ENCODE measurements at places on chromosomes 6 and 20. TPM values are rescaled to one million over a fixed set of nuclear protein-coding genes. Genes with fewer than 3 reads are reported as not detected.

GRCh38 chr20:22717466-22717865 lies 133.1 kb upstream of the FOXA2 start:
- DNase-seq, result no peak

- no peak for DNase-seq
Measured at GRCh38 chr6:122798099-122798641, 9.1 kb downstream of the SMPDL3A start.

The OLIG3 gene
- total RNA-seq, result not detected

GRCh38 chr20:13855613-13856012 lies 70.8 kb downstream of the NDUFAF5 start:
- no peak for DNase-seq

The ARMC12 gene
- 0.22 TPM for total RNA-seq

DNA sequence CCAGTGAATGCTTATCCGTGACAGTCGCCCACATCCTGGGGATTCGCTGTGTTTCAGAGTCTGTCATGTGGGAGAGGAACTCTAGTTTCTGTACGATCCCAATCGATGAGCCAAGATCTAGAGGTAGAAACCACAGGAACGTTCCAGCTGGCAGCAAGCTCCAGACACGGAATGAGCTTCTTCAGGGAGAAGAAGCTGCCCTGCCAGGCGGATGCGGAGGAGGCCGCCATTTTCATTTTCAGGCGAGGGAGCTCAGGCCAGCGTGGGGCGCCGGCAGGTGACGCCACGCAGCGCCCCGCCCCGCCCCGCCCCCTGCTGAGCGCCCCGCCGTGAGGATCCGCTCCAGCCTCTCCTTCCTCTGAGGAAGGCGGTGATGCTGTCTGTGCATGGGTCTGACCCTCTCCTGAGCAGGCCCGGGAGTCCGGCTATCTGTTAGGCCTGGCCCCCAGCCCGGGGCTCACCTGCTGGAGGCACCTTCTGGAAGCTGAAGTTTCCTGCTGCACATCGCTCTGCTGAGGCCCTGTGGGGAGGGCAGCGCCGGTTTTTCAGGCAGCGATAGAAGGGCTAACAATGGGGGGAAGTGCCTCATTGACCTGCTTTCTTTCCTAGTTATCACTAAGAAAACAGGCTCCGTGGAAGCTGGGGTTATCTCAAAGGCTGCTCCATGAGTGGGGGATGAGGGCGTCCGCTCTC lies 147.5 kb downstream of the ERMARD start:
- DNase-seq, result peak; percentile 47

DNA sequence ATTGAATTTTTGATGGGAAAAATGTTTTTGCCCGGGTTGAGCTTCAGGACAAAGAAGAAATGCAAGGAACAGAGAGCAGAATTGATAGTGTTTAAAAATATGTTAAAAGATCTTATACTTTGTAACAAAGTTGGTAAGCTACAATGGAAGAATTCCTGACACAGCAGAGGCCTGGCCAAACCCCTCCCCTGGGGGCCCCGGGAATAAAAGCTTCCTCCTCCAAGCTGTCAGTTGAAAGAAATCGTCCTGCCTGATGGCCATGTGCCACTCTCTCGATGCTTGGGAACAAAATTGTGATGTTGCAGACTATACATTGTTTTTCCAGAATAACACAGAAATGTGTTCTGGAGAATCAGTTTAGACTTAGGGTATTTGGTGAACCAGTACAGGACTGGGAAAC lies 14.2 kb upstream of the TOX2 start:
- DNase-seq, result no peak

DNA sequence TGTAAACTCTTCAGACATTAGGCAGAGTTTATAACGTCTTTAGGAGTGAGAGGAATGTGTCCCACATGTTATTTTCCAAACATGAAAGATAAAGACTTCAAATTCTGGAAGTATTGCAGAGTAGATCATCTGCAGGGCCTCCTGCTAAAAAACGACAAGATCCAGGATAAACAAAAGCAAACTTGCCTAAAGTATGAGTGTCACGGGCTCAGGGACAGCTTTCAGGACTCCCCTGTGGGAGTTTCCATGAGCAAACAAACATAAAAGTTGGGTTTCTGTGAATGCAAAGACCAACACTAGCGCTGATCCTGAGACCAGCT lies 76.9 kb downstream of the TXNDC5 start:
- DNase-seq, result no peak

DNA sequence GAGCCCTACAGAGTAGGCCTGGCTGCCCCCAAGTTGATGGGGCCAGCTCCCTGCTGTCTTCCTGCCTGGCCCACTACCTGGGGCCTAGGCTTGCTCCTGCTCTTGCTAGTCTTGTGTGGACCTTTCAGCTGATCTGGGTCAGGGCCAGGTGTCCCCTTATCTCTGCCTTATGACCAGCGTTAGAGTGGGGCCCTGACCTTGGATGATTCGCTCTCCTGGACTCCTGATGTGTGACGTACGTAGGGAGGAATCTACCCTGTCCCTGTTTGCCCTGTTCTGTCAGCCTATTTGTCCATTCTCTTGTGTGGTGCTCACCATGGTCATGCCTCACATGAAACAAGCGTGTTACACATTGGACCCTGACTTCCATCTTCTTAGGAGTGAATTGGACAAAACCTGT lies 571.8 kb downstream of the QKI start:
- no peak for DNase-seq

The BMP5 gene
- 1.4 TPM for total RNA-seq

The CFB gene
- 5.0 TPM for total RNA-seq

The DEFB124 gene
- not detected for total RNA-seq

DNA sequence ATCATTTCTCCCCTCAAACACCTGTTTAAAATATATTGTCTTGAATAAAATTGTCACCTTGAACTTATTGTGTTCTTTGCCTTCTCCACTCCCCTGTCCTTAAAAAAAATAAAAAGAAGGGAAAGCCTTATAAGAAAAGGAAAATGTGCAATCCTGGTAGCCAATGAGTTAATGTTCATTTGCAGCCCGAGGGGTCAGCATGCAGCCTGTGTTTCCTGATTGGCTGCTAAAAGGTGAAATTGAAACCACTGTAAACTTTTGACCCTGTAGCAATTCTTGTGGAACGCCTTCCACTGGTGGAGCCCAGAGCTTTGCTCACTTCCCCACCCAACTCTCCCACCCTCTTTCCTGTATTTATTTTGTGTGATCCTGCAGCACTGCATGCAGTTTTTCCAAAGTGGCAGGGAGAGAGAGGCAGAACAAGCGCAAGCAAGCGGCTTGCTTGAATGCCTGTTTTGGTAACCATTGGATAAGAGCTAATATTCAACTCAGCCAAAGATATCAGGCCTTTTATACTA lies 74.9 kb downstream of the NCOA3 start:
- DNase-seq, result peak; percentile 83

- no peak for DNase-seq
Measured at GRCh38 chr6:121297694-121298093, 36.6 kb downstream of the TBC1D32 start.

- DNase-seq, result no peak
Measured at GRCh38 chr6:55141611-55142010, 32.7 kb upstream of the HCRTR2 start.

GRCh38 chr6:149271348-149272340 lies 45.9 kb upstream of the TAB2 start:
- no peak for DNase-seq

DNA sequence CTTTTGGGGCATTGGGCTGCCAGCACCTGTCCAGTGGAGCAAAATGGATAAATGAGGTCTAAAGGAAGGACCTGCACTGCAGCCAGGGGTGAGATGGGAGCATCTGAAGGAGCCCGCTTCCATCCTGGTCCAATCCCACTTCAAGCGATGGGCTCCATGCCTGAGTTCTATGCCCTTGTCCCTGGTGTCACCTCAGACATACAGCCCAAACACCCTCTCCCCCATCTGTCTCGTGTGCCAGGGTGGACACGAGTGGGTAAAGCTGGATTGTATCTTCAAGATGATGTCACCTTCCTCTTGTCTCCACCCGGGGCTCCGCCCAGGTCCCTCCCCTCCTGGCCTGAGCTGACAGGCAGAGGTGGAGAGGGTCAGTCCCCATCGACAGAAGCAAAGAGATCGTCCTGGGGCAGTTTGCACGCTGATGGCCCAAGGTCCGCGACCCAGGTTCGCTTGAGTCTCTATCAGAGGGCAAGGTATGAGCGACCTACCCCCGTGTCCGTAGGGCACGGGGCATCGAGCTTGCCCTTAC lies 544 bp downstream of the SMIM29 start:
- DNase-seq, result peak; percentile 84

All from cardiac septum (tissue), 1 donor.